ENCODE measurements at places on chromosomes 4 and X. TPM values are rescaled to one million over a fixed set of nuclear protein-coding genes. Genes with fewer than 3 reads are reported as not detected.

NKRF gene
- total RNA-seq, result 16.3 TPM

PNMA3 gene
- 1.2 TPM for total RNA-seq

STATH gene
- not detected for total RNA-seq

HERC5 gene
- total RNA-seq, result 30.2 TPM

FAM9B gene
- not detected for total RNA-seq

GRCh38 chrX:107504006-107504405 lies 54.6 kb downstream of the FRMPD3 start:
- H3K4me1 ChIP-seq, result no peaks in the 10 kb centered on the region
- H3K27ac ChIP-seq, result no peak overlapping the region
- DNase-seq, result no peak
- no peaks in the 10 kb centered on the region for H3K36me3 ChIP-seq
- no peak overlapping the region for H3K4me3 ChIP-seq

DNA sequence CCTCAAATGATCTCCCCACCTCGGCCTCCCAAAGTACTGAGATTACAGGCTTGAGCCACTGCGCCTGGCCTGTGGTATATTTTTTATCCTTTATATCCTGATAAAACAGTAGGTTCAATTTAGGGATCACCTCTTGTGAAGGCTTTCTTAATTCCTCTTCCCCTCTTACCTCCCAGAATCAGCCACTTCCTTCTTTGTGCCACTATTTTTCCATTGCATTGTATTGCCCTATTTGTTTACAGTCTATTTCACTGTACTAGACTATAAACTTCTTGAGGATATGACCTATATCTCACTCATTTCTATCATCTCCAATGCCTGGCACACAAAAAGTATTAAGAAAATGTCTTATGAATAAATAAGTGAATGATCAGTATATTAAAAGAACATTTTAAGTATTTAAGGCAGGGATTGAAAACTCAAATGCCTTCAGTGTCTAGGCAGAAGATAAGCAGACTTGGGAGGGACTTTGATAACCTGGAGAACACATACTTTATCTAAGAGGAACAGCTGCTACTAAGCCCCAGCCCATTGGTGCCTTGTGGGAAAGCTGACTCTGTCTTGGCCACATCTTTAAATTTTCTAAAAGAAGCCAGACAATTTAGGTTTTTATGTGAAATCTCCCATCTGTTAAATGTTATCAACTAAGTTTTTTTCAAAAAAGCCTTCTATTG lies 82.3 kb upstream of the OGT start:
- no peak overlapping the region for H3K4me3 ChIP-seq
- H3K36me3 ChIP-seq, result peaks cover 3% of the 10 kb centered on the region
- no peak overlapping the region for H3K27ac ChIP-seq
- no peaks in the 10 kb centered on the region for H3K27me3 ChIP-seq

DNA sequence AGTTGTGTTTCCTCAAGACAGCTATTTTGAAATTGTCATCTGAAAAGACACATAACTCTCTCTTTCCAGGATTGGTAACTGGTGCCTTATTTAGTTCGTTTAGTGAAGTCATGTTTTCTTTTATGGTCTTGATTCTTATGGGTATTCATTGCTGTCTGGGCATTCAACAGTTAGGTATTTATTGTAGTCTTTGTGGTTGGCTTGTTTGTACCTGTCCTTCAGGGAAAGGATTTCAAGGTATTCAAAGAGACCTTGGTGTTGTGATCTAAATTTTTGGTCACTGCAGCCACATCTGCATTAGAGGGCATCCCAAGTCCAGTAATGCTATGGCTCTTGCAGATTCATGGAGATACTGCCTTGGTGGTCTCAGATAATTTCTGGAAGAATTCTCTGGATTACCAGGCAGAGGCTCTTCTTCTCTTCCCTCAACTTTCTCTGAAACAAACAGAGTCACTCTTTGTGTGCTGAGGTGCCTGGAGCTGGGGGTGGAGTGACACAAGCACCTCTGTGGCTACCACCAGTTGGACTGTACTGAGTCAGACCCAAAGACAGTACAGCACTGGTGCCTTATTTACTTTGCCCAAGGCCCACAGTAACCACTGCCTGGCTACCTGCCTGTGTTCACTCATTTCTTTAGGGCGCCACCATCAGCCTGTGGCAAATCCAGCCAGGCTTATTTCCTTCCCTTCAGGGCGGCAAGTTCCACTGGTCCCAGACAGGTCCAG lies 620.4 kb downstream of the KCNIP4 start:
- H3K27me3 ChIP-seq, result no peaks in the 10 kb centered on the region
- H3K27ac ChIP-seq, result no peak overlapping the region
- DNase-seq, result no peak
- no peak overlapping the region for H3K4me3 ChIP-seq

DNA sequence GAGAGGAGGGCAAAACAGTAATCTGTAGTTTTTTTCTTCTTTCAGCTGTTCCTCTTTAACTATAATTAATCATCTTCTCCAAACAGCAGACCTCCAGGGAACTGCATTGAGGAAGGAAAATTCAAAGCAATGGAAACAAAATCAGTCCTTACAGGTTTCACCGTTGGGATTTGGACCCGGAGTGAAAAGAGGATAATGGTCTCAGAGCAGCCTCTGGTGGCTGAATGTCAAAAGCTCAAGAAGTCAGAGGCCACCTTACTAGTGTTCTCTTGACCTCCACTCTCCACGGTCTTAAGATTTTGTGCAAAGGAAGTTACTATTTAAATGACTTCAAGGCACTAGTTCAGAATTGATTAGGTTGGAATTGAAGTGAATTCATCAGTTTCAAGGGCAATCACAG lies 16.0 kb upstream of the MID1 start:
- H3K4me1 ChIP-seq, result no peaks in the 10 kb centered on the region
- no peaks in the 10 kb centered on the region for H3K36me3 ChIP-seq
- H3K4me3 ChIP-seq, result no peak overlapping the region

GRCh38 chrX:129262912-129263311 lies 260.4 kb downstream of the SMARCA1 start:
- H3K27ac ChIP-seq, result no peak overlapping the region
- H3K27me3 ChIP-seq, result no peaks in the 10 kb centered on the region
- H3K36me3 ChIP-seq, result no peaks in the 10 kb centered on the region
- no peaks in the 10 kb centered on the region for H3K4me1 ChIP-seq
- H3K4me3 ChIP-seq, result no peak overlapping the region
- no peak for DNase-seq

GRCh38 chr4:7753931-7754465 lies 185.7 kb downstream of the AFAP1 start:
- no peak overlapping the region for H3K27ac ChIP-seq
- no peak for DNase-seq
- H3K36me3 ChIP-seq, result no peaks in the 10 kb centered on the region
- H3K4me3 ChIP-seq, result no peak overlapping the region

DNA sequence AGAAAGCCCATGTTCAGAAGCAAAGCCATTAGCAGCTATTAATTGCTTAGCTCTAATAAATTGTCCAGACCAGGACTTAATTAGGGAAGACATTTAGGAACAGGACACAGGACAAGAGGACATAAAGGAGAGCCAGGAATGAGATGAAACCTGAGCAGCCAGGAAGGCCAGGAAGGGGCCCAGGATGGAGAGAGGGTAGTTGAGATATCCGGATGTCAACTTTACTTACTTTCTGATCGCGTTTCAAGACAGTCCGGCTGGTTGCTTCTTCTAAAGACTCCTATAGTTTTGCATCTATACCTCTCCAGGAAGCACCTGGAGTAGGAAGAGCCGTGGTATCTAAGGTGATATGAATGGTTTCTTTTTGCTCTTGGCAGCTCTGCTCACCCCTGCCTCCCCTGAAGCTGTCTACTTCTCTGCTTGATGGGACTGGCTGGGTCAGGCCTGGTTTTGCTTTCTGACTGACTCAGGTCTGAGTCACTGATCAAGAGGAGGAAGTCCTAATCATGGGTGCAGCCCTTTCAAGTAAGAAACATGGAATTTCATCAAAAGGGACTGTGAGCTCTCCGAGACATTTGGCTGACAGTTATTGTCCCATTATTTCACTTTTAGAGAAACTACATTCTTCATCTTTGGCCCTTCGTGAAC lies 733.3 kb downstream of the RPA4 start:
- peaks cover 2% of the 10 kb centered on the region for H3K27me3 ChIP-seq
- no peak overlapping the region for H3K27ac ChIP-seq
- H3K36me3 ChIP-seq, result no peaks in the 10 kb centered on the region
- no peaks in the 10 kb centered on the region for H3K4me1 ChIP-seq

- H3K4me1 ChIP-seq, result no peaks in the 10 kb centered on the region
- peaks cover 3% of the 10 kb centered on the region for H3K27me3 ChIP-seq
- DNase-seq, result no peak
- no peak overlapping the region for H3K4me3 ChIP-seq
These were observed 22.9 kb downstream of the SHROOM3 start for GRCh38 chr4:76457885-76458284.

GRCh38 chr4:19152264-19152663 lies 1099.4 kb upstream of the SLIT2 start:
- no peak overlapping the region for H3K4me3 ChIP-seq
- no peaks in the 10 kb centered on the region for H3K36me3 ChIP-seq
- DNase-seq, result no peak

- H3K36me3 ChIP-seq, result peaks cover 2% of the 10 kb centered on the region
- H3K4me3 ChIP-seq, result no peak overlapping the region
- peaks cover 2% of the 10 kb centered on the region for H3K27me3 ChIP-seq
- no peak overlapping the region for H3K27ac ChIP-seq
These were observed 110.9 kb upstream of the BMP2K start for GRCh38 chr4:78665216-78665770.

GRCh38 chrX:106752101-106752678 lies 25.7 kb downstream of the RNF128 start:
- H3K27ac ChIP-seq, result no peak overlapping the region
- no peaks in the 10 kb centered on the region for H3K27me3 ChIP-seq
- H3K4me1 ChIP-seq, result no peaks in the 10 kb centered on the region
- DNase-seq, result no peak

DNA sequence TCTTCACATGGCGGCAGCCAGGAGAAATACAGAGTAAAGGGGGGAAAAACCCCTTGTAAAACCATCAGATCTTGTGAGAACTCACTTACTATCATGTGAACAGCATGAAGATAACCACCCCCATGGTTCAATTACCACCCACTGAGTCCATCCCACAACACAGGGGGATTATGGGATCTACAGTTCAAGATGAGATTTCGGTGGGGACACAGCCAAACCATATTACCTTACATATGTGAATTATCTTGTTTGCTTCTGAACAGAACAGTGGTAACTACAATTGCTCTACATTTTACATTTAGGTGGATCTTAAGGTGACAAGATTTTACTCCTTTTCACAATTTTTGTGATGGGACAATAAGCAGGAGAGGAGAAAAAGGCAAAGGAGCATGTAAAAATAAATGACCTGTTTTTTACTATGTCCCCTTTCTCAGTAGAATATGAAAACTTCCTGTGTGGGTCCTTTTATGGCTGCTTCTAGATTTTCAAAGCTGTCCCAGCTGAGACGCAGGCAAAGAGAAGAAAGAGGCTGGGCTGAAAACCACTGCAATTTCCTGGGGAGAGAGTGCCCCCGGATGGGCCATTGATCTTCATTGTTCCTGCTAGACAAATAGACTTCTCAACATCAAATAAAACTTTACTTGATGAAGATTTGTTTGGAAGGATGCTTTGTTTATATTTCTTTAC lies 45.9 kb upstream of the PGM2 start:
- peaks cover 19% of the 10 kb centered on the region for H3K4me1 ChIP-seq
- peak; percentile 77 for DNase-seq
- H3K27me3 ChIP-seq, result no peaks in the 10 kb centered on the region
- H3K4me3 ChIP-seq, result no peak overlapping the region
- H3K36me3 ChIP-seq, result peaks cover 3% of the 10 kb centered on the region

GRCh38 chrX:31546126-31546525 lies 474.3 kb upstream of the FTHL17 start:
- no peak overlapping the region for H3K4me3 ChIP-seq
- no peaks in the 10 kb centered on the region for H3K27me3 ChIP-seq
- H3K27ac ChIP-seq, result no peak overlapping the region
- no peak for DNase-seq

DNA sequence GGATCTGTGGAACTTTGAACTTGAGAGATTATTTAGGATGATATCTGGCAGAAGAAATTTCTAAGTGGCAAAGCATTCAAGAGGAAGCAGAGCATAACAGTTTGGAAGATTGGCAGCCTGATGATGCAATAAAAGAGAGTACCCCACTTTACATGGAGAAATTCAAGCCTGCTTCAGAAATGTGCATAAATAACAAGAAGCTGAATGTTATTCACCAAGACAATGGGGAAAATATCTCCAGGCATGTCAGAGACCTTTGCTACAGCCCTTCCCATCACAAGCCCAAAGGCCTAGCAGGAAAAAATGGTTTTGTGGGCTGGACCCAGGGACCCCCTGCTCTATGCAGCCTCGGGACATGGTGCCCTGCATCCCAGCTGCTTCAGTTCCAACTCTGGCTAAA lies 420.8 kb downstream of the DTHD1 start:
- no peak for DNase-seq
- no peaks in the 10 kb centered on the region for H3K36me3 ChIP-seq
- H3K27ac ChIP-seq, result no peak overlapping the region

DNA sequence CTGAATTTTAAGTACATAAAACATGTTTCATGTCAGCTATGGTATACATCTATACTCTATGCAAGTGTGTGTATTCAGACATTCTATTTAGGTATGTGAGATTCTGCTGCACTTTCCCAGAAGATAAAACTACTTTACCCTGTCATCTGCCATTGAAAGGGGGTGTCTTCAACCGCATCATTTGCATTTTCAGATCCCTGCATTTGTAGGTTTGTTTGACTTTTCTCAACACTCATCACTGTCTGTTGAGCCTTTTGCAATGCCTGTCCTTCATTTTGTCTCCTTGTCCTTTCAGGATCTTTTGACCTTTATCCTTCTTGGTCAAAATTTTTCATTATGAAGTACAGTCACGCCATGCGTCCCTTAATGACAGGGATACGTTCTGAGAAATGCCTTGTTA lies 103.5 kb downstream of the TMA16 start:
- no peak overlapping the region for H3K27ac ChIP-seq
- H3K27me3 ChIP-seq, result no peaks in the 10 kb centered on the region
- H3K4me3 ChIP-seq, result no peak overlapping the region
- no peaks in the 10 kb centered on the region for H3K36me3 ChIP-seq
- no peak for DNase-seq
- no peaks in the 10 kb centered on the region for H3K4me1 ChIP-seq

- H3K36me3 ChIP-seq, result no peaks in the 10 kb centered on the region
- H3K27ac ChIP-seq, result no peak overlapping the region
- H3K4me3 ChIP-seq, result no peak overlapping the region
- no peak for DNase-seq
These were observed 218.5 kb downstream of the COL25A1 start for GRCh38 chr4:109083911-109084310.

DNA sequence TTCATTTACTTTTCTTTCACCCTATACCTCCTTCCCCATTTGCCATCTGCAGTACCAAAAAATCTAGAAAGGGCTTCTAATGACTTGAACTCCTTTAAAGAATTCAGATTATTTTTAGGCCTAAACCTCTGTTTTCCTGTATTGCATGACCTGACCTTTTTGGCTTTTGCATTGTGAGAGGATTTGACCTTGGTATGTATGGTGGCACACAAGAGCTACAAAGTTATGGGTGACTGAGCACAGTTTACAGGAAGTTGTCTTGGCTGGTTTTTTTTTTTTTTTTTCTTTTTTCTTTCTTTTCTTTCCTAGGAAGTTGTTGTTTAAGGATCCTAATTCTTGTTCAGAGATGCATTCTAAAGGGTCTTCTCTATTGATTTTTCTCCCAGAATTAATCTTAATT lies 32.0 kb upstream of the MTMR8 start:
- H3K27ac ChIP-seq, result no peak overlapping the region
- no peaks in the 10 kb centered on the region for H3K4me1 ChIP-seq
- no peaks in the 10 kb centered on the region for H3K36me3 ChIP-seq
- H3K27me3 ChIP-seq, result no peaks in the 10 kb centered on the region
- no peak for DNase-seq

GRCh38 chr4:1241936-1242505 lies 6.9 kb downstream of the CTBP1 start:
- H3K36me3 ChIP-seq, result peaks cover 35% of the 10 kb centered on the region
- no peak overlapping the region for H3K27ac ChIP-seq
- no peaks in the 10 kb centered on the region for H3K27me3 ChIP-seq
- H3K4me1 ChIP-seq, result peaks cover 39% of the 10 kb centered on the region
